CD4-positive, alpha-beta memory T cell (primary cell): ENCODE measurements at places on chromosomes 13 and 19.

GRCh38 chr19:38727868-38728660 lies 16.2 kb downstream of the CAPN12 start:
- no peak for DNase-seq

DNA sequence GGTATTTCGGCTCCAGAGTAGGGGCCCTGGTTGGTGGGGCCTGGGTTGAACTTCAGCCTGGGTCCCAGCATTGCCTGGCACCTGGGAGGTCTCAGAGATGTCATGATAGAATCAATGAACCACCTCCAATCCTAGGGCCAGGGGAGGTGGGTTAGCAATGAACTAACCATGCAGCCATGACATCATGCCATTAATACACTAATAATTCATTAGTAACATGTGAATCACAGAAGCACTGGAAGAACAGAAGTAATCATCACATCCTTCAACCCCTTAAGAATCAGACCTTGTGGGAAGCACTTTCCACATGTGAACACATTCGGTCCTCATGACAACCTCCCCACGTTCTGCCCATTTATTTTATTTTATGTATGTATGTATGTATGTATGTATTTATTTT lies 6.9 kb downstream of the NOSIP start:
- DNase-seq, result no peak

DNA sequence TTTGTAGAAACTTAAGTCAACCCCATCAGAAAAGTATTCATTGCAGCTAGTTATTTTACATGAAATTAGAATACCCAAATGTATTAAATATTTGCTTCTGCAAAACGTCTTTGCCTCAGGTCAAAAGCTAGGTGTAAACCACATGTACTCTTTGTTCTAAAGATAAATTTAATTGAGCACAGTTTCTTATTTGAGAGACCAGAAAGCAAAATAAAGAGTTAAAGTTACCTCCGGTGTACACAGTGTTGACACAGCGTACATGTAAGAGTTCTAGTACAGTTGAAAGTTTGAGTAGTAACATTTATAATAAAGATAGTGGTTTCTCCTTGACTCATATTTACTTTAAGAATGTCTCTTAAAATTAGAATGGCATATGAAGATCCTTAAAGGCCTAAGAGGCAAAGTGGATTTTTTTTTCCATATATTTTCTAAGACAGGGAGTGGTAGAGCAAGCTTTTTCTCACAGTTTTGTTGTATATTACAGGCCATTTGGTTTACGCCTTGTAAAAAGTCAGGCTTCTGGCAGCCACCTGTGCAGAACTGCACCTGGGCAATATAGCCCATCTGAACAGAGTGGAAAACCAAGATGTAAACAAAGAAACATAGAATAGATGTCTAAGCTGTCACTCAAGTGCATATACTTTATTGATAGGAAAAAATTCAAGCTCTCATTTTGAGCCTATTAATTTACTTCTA lies 2.9 kb downstream of the LRCH1 start:
- no peak for DNase-seq

GRCh38 chr13:29925457-29926097 lies 75.2 kb upstream of the UBL3 start:
- DNase-seq, result no peak

- DNase-seq, result no peak
Measured at GRCh38 chr19:9878511-9879196, 43.5 kb downstream of the PIN1 start.

DNA sequence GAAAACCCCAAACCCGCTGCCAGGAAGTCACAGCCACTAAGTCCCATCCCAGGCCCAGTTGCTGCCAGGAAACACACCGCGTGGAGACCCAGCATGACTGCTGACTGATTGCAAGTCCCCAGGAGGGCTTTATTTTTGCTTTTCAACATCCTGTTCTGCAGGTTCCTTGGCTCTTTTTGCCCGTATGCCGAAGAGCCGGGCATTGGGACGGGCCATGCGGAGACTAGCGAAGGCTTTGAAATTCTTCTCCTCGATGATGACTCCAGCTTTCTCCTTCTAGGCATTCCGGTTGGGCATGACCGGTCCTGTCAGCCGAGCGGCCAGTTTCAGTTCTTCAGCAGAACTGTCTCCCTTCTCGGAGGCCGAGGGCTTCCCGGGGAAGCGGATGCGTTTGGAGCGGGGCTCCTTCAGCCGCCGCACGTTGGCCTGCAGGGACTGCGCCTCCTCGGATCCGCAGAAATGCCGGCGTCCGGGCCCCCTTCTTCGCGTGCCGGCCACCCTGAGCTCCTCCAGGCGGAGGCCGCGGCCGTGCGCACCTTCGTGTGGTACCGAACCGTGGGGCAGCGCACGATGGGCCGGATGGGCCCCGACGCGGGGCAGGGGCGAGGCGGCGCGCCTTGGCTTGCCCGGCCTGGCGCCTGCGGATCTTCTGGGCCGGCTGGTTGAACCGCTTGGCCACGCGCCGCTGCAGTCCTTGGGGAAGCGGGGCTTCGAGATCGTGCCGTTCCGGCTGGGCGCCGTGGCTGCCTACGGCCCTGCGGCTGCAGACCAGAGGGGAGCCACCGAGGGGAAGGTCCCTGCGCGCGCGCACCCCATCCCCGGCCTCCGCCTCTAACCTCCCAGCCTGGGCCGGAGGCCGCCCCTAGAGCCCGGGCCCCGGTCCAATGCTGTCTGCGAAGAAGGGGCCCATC lies 15.2 kb downstream of the ZSCAN5C start:
- DNase-seq, result no peak

DNA sequence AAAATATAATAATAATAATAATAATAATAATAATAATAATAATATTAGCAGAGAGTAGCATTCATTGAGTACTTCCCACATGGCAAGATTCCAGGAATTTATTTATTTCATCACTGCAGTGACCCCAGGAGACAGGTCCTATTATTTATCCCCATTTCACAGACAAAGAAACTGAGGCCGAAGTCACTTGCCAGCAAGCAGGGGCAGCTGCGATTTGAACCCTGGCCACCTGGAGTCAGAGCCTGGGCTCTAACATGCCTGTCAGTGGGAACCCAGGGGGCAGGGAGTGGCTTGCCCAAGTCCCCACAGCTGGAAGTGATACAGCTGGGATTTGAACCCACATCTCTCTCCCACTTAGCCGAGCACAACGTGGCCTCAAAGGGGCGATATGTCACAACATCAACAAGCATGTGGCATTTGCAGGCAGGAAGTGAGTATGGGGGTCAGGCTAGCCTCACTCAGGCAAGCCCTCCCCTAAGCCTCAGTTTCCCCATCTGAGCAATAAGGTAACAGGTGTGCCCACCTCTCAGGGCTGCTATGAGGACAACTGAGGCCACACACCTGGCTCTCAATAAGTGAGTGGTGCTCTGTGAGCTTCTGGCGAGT lies 2.9 kb downstream of the SHFL start:
- DNase-seq, result no peak

DNA sequence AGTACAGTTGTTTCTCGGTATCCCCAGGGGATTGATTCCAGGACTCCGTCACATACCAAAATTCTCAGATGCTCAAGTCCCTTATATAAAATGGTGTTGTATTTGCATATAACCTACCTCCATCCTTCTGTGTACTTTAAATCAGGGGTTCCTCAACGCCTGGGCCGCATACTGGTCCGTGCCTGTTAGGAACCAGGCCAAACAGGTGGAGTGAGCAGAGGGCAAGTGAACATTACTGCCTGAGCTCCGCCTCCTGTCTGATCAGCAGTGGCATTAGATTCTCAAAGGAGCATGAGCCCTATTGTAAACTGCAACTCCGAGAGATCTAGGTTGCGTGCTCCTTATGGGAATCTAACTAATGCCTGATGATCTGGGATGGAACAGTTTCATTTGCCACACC lies 42.2 kb upstream of the KCTD4 start:
- no peak for DNase-seq

DNA sequence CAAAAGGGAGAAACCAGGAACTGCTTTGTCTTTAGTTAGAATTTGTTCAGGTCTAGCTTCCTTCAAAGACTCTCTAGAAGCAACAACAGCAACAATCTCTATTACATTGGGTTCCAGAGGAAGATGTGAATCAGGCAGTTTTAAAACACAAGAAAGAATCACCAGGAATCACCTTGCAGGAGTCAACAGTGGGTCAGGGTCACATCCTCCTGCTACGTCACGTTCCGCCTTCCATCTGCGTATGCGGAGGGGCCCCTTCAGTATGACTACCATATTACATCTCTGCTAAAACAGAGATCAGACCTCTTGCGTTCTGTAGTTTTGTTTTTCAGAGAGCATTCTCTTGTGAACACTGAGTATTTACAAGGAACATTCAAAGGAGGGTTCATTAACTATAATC lies 147.8 kb upstream of the STARD13 start:
- DNase-seq, result no peak

DNA sequence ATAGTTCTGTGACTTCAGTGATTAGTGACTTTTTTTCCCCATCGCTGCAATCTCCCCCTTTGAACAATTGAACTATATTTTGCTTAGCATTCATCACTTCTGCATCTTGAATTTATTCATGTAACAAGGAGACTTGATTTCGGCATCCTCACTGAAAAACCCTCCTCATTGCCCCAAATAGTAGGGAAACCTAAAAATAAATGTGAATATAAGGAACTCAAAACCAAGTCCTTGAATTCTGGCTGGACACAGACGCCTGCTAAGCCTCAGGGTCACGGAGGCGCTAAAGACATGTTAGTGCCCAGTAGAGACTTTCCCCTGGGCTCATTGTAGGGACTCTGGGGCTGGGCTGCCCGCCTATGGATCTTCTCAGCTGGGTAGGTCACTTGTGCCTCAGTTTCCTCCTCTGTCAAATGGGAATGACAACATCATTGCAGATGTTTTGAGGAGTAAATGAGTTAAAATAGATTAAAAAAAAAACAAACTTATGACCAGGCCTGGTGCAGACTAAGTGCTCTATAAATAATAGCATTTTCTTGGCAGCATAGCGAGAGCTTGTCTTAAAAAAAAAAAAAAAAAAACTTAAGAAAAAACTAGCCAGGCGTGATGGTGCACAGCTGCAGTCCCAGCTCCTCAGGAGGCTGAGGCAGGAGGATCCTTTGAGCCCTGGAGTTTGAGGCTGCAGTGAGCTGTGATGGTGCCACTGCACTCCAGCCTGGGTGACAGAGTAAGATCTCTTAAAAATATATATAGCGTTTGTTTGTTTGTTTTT lies 1.8 kb upstream of the ADGRE5 start:
- DNase-seq, result no peak

DNA sequence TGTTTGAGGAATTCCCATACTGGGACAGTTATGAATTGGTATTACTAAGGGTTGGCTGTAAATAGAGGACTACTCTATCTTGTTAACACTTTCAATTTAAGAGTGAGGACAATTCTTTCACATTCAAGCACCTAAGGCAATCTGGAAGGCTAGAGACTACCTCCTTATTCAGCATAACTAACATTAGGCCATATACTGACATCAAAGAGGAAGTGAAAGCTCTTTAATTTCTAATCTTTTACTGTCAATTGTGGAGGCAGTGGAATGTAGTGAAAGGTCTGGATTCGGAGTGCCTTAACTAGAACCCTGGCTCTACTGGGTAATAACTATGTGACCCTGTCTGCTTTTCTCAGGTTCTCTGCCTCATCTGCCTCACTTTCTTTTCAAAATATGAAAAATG lies 134.0 kb downstream of the UFM1 start:
- DNase-seq, result no peak

DNA sequence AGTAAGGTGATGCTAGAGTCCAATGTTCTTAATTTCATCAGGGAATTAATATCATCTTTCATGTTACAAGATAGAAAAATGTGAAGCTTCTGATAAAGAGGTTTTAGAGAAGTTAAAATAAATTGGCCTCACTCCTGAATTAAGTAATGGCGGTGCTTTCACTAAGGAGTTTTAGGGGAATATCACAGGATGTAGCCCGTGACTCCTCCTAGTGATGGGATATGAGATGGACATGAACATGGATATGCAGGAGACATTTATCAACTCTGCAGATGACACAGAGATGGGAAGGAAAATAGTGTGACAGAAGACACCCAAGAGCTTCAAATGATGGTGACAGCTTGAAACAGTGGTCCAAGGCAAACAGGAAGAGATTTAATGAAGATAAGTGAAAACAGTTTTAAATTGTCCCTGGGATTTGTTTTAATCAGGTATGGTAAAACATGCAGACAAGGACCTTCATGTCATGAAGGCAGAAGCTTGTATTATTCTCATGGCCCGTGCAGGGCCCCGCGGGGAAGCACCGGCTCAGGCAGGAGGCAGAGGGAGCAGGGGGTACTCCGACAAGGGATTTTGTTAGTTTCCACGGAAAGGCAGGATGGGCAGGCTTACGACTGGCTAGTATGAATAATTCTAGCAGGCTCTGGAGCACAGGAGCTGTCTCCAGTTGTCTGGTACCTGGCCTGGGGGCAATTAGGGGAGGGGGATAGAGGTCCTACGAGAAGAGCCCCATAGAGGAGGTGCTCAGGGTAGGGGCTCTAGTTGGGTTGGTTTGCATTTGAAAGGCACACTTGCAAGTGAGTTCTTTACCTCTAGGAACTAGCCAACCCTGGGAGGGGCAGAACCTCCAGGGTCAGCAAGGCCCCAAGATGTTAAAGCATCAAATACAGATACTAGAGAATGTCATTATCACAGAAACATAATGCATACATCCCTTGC lies 38.7 kb upstream of the FARP1 start:
- DNase-seq, result no peak

DNA sequence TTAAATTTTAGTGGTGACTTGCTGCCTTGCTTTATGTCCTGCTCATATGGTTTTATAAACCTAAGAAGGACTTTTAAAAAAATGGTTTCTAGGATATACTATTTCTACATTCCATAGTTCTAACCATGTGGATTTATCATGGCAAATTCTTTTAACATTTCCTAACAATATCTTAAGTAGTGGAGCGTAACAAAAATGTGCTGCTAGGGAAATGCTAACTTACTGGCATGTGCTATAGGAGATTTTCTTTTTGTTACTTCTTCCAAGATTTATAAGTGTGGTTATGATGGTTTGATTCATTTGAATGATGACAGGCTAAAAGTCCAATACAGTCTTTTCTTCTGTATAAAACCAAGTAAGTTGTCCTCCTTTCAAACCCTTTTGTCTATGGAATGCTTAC lies 713.7 kb downstream of the SLITRK1 start:
- DNase-seq, result no peak

DNA sequence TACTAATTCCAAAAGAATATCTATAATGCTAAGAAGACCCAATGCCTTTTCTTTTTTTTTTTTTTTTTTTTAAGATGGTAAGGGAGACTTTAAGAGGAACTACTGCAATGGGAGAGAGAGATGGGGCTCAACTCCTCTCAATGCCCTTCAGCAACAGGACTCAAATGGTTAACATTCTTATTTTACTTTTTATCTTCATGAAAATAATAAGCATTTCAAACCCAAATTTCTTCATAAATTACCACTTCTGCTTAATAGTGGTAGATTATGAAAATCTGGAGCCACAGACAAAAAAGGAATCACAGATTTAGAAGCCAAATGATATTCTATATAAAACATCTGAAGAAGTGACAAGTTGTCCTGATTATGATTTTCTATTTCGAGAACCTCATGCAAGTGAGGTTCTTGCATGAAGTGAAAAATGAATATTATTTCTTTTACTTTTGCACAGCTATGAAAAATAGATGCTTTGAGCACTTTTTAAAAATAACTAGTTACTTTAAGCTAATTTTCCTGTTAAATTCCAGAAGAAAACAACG lies 74.2 kb downstream of the SERP2 start:
- DNase-seq, result no peak

GRCh38 chr19:4501691-4502090 lies 16.6 kb downstream of the PLIN4 start:
- no peak for DNase-seq
